ENCODE measurements at places on chromosomes 3 and 15.

- peak overlapping the region; percentile 77 for H3K27ac ChIP-seq
- H3K4me1 ChIP-seq, result peaks cover 3% of the 10 kb centered on the region
- H3K27me3 ChIP-seq, result no peaks in the 10 kb centered on the region
- peaks cover 5% of the 10 kb centered on the region for H3K36me3 ChIP-seq
- DNase-seq, result no peak
- no peak overlapping the region for H3K4me3 ChIP-seq
Measured at GRCh38 chr3:104908761-104909160, 457.9 kb upstream of the ALCAM start.

DNA sequence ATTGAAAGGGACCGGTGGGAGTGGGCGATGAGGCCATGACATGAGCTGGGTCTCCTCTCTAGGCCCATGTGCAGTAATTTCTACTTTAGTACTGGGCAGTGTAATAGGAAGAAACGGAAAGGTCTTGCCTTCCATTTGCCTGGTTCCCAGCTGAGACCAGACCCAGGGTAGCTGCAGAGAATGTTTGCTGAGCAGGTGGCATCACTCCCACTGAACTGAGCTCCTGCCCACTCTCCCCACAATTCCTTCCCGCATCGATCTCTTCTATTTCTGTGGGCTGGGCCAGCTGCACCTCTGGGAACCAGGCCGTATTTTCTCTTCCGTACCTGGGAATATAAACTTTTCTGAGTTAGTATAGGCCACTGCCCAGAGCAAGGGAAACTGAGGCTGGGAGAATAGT, 15.8 kb downstream of the ESYT3 start:
- no peak overlapping the region for H3K4me3 ChIP-seq
- H3K27ac ChIP-seq, result no peak overlapping the region
- H3K4me1 ChIP-seq, result peaks cover 6% of the 10 kb centered on the region
- no peaks in the 10 kb centered on the region for H3K36me3 ChIP-seq
- DNase-seq, result no peak

DNA sequence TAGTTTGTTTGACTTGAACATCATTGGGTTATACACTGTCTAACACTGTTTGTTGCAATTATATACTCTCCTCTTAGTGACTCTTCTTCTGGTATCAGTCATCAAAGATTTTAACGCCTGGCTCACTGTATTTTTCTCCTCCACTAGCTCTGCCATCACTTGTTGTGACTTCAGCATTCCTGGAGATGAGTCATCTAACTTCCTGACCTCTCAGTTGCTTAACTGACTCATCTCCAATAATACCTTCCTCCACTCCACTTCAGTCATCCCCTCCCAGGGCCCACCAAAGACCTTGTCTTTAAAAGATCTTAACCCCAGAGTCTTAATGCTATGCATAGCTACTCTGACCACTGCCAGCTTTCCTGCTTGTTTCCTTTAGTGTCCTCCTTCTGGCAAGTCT, 28.6 kb upstream of the CLSTN2 start:
- no peaks in the 10 kb centered on the region for H3K27me3 ChIP-seq
- H3K27ac ChIP-seq, result no peak overlapping the region
- peak; percentile 81 for DNase-seq
- no peaks in the 10 kb centered on the region for H3K4me1 ChIP-seq
- no peak overlapping the region for H3K4me3 ChIP-seq

DNA sequence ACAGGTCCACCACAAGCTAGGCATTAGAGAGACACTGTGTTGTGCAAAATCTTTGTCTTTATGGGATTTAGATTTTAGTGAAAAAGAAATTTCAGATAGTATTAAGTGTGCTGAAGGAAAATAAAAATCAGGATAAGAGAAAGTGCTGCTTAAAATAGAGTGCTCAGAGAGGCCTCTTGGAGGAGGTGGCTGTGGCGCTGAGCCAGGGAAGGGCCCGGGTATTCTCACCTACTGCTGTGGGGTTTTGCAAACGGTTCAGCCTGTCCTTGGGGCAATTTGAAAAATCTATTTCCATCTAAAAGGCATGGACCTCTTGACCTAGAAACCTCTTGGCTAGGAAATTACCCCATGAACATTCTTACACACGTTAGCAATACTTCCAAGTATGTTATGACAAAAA, 267.7 kb downstream of the TJP1 start:
- H3K36me3 ChIP-seq, result no peaks in the 10 kb centered on the region
- H3K27ac ChIP-seq, result no peak overlapping the region
- H3K4me3 ChIP-seq, result no peak overlapping the region
- no peak for DNase-seq
- peaks cover 10% of the 10 kb centered on the region for H3K4me1 ChIP-seq

- H3K4me1 ChIP-seq, result no peaks in the 10 kb centered on the region
- DNase-seq, result no peak
- peaks cover under 1% of the 10 kb centered on the region for H3K27me3 ChIP-seq
- H3K27ac ChIP-seq, result no peak overlapping the region
Measured at GRCh38 chr15:44243141-44243540, 45.4 kb upstream of the GOLM2 start.

DNA sequence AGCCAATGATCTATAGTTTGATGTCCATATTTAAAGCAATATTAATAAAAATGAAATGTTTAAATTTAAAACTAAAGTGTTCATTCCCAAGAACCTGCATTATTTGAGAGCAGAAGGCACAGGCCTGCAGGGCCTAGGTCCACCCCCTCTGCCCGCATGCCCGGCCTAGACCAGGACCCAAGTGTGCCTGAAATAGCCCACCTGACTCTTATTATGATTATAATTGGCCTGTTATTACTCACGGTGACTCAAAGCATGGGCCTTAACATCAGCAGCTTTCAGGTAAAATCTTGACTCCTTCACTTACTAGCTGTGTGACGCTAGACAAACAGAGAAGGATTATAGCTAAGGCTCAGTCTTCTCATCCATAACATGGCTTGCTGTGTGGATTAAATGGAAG, 128.8 kb downstream of the PLCL2 start:
- H3K27ac ChIP-seq, result no peak overlapping the region
- DNase-seq, result no peak
- no peak overlapping the region for H3K4me3 ChIP-seq

DNA sequence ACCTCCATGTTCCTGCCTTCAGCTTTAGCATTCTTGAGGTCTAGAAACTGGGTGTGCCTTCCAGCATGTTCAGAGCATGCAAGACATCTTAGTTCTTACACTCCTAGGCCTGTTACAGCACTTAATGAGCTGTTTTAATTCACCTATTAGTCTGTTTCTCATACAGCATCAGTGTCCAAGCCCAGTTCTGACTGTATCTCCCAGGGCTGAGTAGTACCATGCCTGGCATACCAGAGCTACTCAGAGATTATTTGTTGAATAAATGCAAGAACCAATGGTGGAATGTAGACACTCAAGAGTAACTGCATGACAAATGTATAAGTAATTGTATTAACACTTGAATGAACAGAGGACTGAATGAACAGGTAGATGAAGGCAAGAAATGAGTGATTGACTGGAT, 61.8 kb upstream of the SCN5A start:
- no peak overlapping the region for H3K4me3 ChIP-seq
- no peak overlapping the region for H3K27ac ChIP-seq
- no peaks in the 10 kb centered on the region for H3K36me3 ChIP-seq
- peaks cover 10% of the 10 kb centered on the region for H3K27me3 ChIP-seq
- DNase-seq, result no peak

DNA sequence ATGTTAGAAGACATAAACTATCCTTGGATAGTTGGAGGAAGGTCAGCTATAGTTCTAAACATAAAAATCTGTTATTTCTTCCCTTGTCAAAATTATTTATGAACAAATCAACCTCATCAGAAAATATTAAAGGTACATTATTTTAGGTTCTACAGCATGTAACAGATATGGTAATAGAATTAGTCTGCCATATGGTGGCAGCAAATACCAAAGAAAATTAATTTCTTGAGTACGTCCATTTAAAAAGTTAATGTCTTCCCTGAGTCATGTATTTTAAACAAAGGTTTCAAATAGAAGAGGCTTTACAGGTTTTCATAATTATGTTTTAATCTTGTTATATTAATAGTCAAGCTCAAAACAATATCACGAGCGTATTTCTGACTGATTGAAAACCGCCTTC, 17.9 kb upstream of the ANKRD28 start:
- no peaks in the 10 kb centered on the region for H3K27me3 ChIP-seq
- peak; percentile 80 for DNase-seq
- no peak overlapping the region for H3K4me3 ChIP-seq
- peaks cover 1% of the 10 kb centered on the region for H3K4me1 ChIP-seq

DNA sequence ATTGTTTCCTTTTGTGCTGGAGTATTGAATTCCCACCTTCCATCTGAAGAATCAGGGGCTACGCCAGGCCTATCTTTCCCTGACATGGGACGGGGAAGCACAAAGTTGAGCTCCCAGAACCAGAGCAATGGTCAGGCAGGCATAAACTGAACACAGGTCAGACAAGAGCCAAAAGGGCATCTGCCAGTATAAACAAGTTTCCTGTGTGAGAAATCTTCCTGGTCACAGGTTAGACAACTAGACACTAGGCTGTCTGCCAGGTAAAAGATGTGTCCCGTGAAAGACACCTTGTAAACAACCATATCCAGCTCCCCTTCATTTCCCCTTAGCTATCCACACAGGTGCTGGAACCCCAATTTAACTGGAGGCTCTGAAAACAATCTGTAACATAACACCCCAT, 44.0 kb upstream of the CD96 start:
- no peak overlapping the region for H3K4me3 ChIP-seq
- no peak overlapping the region for H3K27ac ChIP-seq
- H3K4me1 ChIP-seq, result no peaks in the 10 kb centered on the region
- H3K27me3 ChIP-seq, result no peaks in the 10 kb centered on the region

DNA sequence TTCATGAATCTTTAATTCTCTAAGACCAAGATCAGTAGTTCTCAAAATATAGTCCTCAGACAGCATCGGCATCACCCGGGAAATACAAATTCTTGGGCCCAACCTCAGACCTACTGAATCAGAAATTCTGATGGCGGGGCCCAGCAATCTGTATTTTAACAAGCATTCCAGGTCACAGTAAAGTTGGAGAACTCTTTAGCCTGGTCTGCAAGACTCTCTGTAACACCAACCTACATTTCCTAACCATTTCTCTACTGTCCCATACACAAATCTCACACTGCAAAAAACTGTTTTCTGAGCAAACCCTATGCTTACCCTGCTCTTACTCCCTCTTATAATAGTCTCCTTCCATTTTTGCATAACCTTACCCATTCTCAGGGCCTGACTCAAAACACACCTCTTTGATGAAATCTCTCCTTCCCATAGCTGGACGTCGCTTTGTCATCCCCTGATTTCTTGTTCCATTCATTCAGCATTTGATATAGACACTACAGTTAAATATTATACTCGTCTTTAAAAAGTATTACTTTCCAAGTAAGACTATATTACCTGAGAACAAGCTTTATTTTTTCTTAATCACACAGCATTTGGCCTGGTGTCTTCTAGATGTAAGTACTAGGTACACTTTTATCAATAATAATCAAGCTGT, 83.3 kb upstream of the MYO5C start:
- H3K27ac ChIP-seq, result no peak overlapping the region
- H3K36me3 ChIP-seq, result peaks cover 26% of the 10 kb centered on the region
- H3K27me3 ChIP-seq, result no peaks in the 10 kb centered on the region
- no peak overlapping the region for H3K4me3 ChIP-seq
- H3K4me1 ChIP-seq, result peaks cover 4% of the 10 kb centered on the region

GRCh38 chr15:92586383-92586942, 69.1 kb downstream of the FAM174B start:
- H3K27me3 ChIP-seq, result no peaks in the 10 kb centered on the region
- H3K4me3 ChIP-seq, result no peak overlapping the region
- no peak for DNase-seq
- no peaks in the 10 kb centered on the region for H3K4me1 ChIP-seq
- no peak overlapping the region for H3K27ac ChIP-seq

DNA sequence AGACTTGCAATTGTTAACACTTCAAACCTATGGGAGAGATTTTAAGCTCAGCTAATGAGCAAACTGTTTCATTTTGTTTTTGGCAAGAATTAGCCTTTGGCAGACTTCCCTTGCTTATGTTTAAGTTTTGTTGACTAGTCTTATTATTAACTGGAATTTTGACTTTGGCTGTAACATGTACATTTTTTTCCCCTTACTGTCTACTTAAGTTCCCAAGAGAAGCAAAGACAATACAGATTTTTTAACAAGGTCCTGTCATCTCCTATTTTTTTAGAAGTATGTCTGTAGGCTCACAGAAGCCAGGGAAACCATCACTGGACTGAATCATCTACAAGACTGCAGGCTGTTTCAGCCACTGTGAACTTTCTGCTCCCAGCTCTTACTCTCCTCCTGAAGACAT, 74.3 kb downstream of the DGKG start:
- H3K4me3 ChIP-seq, result peak overlapping the region; percentile 38
- DNase-seq, result peak; percentile 54
- H3K27ac ChIP-seq, result no peak overlapping the region

GRCh38 chr15:56038015-56038414, 44.6 kb upstream of the NEDD4 start:
- no peak overlapping the region for H3K4me3 ChIP-seq
- peaks cover 5% of the 10 kb centered on the region for H3K4me1 ChIP-seq
- no peaks in the 10 kb centered on the region for H3K36me3 ChIP-seq
- no peak overlapping the region for H3K27ac ChIP-seq
- H3K27me3 ChIP-seq, result no peaks in the 10 kb centered on the region

DNA sequence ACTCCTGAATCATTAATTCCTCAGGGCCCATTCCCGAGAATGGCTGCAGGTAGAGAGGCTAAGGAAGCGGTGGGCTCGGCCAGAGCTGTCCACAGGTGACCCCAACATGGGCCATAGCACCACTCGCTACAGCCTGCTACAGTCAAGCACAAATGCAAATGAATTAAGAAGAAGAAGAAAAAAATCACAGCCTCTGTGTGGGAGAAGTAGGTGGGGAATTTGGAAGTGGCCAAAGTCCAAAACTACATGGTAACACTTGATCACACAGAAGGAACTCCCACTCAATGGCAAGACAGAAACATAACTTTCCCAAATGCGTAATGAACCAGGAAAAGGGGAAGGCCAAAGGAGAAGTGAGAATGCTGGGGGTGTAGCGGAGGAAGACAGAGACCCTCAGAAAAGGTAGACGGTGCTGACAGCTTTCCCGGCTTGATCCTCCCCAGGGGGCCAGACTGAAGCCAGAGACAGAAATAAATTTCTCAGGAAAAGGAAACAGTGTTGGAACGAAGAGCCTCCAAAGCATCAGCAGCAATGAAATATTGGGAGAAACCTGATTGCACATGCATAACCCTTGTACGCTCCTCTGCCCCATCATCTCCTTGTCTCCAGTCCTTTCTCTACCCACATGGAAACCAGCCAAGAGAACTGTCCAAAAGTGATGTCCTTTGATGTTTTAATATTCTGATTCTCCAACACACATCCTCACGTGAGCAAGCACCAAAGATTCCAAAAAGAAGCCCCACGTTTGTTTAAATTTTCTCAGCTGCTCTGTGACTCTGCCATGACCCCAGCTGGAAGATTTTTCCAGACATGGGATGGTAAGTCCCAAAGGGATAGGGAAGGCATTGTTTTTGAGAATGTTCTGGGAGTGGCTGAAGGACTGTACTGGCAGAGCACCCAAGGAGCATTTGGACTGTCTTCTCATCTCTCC, 107.6 kb downstream of the OXNAD1 start:
- H3K27me3 ChIP-seq, result no peaks in the 10 kb centered on the region
- H3K4me3 ChIP-seq, result no peak overlapping the region
- H3K36me3 ChIP-seq, result peaks cover 49% of the 10 kb centered on the region
- no peak for DNase-seq
- no peak overlapping the region for H3K27ac ChIP-seq

- peaks cover 4% of the 10 kb centered on the region for H3K4me1 ChIP-seq
Measured at GRCh38 chr3:108300103-108300849, 3.9 kb downstream of the HHLA2 start.

GRCh38 chr15:68565726-68566125, 13.1 kb upstream of the CORO2B start:
- H3K27me3 ChIP-seq, result no peaks in the 10 kb centered on the region
- no peak overlapping the region for H3K4me3 ChIP-seq
- H3K27ac ChIP-seq, result no peak overlapping the region
- no peaks in the 10 kb centered on the region for H3K36me3 ChIP-seq
